ENCODE measurements at places on chromosomes 5 and 9.

- no peak for DNase-seq
Observed at GRCh38 chr5:159186319-159186718, 23.0 kb downstream of the RNF145 start.

DNA sequence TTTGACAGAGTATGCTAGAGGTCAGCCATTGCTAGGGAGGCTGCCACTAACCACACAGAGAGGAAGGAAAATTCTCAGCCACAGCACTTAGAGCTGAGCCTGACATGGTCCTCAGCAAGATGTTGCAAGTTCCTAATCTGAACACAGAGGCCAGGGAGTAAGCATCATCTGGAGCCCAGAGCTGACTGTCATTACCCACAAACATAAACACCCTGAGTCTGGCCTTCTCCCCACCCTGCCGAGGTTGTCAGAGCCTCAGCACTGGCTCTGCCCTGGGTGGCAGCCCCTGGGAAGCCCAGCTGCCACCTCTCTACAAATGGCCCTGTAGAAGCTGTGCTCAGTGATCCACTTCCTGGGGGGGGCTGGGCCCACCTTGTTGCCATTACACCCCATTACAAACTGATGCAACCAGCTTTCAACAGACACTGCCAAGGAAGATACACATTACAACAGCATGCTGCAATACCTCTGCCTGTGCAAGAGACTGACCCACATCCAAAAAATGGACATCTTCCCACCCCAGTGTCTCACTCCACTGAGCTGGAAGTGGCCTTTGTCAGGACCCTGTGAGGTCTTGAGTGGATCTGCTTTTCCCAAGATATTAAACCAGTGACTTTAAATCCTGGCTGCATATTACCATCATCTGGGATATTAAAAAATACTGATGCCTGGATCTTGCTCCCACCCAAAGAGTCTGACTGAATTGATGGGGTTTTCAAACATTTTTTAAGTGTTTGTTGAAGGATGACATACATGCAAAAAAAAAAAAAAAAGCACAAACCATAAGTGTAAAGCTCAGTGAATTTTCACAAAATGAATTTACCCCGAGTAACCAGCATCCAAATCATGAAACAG lies 33.0 kb downstream of the IRF1 start:
- no peak for DNase-seq

DNA sequence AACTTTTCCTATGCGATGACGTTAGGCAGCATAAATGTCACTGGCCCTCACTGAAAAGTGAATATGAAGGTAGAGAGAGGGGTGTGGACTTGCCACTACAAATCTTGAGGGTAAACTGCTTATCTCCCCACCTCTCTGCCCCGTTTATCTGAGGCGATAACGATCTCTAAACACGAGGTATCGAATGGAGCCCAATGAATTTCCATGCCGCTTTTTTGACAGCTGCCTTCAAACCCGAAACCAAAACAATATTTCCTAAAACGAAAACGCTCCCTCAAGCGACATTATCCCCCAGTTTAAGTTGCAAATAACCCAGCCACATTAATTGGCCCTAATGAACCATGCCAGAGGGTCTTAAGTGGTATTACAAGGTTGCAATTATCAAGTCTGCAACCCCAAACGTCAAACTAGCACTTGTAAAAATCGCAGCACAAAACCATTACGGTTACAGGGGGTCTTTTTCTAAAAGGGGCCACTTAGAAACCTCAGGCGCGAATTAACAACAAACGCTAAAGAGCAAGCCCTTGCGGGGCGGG lies 1.4 kb downstream of the NR3C1 start:
- DNase-seq: no peak

- no peak for DNase-seq
Observed at GRCh38 chr5:142979636-142980035, 209.5 kb downstream of the ARHGAP26 start.

- DNase-seq: no peak
Observed at GRCh38 chr5:41196197-41196596, 17.1 kb downstream of the C6 start.

DNA sequence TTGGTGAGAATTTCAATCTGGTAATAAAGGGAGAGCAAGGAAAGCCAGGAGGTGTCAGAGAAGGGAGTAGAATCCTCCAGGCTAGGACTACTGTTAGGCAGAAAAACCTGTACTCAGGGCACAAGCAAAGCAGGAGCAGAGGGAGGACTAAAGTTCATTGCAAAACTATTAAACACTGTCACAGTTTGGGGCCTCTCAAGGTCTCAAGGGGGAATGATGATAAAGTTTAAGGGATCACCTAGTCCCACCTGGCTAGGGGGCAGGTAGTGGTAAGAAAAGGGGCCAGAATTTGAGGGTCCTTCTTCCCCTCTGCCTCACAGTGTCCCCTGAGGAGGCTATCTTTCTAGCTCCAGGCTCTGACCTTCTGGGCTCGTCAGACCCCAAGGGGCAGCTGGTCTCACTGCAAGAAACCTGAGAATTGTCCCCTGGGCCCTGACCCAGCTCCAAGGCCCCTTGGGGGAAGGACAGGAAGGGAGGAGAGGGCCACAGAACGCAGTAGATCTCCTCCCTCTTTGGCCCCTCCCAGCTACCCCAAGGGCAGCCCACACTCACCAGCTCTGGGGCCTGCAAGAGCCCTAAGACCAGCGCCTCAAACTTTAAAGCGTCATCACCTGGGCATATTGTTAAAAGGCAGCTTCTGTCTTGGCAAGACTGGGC lies 974 bp downstream of the CCDC69 start:
- DNase-seq: no peak

DNA sequence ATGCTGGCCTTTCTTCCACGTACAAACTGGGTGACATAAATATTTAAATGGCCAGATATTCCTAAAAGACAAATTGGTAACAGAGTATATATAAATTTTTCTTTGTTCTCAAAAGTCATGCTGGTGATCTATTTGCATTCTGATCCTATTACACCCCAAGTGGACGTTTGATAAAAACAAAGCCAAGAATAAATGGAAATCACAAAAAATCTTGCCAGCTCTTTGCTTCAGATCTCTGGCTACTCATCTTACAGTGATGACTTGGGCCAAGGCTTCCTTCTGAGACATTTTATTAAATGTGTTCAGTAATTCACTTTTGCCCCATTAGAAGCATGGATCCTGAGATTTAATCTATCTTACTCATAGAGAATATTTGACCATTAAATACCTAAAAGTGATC lies 444.3 kb upstream of the PIK3R1 start:
- no peak for DNase-seq

GRCh38 chr5:30438785-30439184 lies 754.7 kb upstream of the CDH6 start:
- no peak for DNase-seq

GRCh38 chr9:109447329-109448076 lies 50.6 kb downstream of the PTPN3 start:
- no peak for DNase-seq

DNA sequence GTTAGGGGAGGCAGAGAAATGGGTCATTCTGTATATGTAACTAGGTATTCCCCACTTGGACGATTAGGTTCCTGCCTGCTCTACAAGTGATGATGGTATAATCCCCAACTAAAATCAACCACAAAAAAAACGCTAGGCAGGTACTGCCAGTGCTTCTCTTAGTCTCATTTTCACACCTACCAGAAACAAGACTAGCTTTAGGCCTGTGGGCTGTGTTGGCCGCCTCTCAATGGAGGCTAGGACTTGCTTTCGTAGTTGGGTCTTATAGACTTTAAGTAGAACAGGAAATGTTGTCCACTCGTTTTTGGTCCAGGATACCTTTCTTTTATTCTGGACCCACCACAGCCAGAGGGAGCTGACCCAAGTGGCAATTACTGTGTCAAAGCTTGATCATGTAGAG lies 111.8 kb downstream of the UNC13B start:
- DNase-seq: no peak

DNA sequence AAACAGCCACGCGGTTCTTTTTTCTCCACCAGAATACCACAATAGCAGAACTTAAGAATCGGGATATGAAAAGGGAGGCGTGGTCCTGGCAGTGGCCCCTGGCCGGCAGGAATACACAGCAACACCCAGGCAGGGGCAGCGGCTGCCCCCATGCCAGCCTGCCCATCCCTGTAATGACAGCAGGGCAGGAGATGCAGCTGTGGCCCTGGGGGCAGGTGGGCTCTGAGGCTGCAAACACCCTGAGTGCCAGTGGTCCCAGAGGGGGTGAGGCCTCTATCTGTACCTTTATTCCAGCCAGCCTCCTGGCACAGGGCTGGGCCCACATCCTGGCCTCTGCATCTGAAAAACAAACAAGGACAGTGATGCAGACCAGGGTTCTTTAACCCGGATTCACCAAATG lies 12.4 kb downstream of the DIPK1B start:
- no peak for DNase-seq

DNA sequence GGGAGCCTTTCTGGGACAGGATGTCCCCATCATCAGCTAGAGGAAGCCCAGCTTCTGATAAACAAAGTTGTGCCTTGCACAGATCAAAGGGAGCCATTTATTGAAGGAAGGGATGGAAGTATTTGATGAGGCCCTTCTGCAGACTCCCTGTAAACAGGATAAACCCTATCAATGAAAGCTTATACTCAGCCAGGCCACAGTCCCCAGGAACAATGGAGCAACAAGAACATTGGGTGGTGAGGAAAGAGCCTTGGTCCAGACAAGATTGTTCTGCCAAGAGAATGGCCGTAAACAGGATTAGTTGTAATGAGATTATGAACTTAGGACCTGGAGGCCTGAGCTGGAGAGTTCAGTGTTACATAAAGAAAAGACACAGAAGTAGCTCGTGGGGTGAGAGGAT lies 40.5 kb upstream of the LIFR start:
- DNase-seq: no peak

DNA sequence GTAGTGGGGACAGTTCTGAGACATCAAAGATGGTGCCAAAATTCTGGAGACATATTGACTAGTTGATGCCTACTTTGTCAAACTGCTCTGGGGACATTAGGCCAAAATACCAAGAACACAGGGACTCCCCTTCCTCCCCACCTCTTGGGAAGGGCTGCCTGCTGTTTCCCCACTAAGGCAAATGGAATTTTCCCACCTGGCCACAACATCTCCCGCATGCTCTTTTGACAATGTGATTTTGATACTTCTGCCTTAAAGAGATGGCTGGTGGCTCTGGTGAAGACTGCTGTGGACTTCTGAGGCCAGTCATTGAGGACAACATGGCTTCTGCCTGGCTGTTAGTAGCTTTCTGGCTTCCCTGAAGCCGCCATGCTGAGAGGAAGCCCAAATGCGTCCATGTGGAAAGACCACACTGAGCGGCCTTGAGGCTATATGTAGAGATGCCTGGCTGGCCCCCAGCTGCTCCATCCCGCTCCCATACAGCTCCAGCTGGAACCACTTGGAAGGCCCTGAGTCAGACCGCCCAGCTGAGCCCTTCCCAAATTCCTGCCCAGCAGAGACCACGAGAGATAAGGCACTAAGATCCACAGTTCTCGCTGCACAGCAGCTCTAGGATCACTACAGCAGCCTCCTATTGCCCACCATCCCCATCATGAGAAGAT lies 226.7 kb downstream of the SYK start:
- no peak for DNase-seq

DNA sequence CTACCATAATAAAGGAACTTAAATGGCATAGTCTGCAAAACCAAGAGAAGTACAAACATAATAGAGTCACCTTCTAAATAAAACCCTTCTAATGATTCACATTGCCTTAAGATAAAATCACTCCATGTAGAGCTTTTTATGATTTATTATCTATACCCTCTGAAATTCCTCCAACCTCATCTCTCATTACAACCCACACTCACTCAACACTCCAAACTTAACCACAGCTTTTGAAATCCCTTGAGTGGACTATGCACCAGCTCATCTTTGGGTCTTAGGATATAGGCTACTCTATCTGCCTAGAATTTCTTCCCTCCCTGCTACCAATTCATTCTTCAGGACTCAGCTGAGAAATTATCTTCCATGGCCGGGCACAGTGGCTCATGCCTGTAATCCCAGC lies 122.5 kb downstream of the CETN3 start:
- no peak for DNase-seq

DNA sequence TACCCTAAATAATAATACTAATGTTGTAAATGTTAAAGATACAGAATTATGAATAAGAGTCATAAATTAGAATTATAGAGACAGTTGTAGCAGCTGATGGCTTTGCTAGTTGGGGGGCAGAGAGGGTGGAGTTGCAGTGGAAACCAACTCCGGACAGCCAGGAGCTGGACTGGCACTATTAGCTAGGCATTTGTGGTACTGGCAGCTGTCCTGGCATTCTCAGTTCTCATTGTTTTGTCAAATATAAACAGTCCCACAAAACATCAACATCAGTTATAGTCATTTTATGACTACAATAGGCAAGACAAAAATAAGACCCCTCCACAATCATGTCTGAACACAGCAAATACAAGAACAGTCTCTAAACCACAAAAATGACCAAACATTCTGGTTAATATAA lies 2.8 kb upstream of the FBXL17 start:
- no peak for DNase-seq

GRCh38 chr5:140041492-140042392 lies 1.4 kb downstream of the NRG2 start:
- peak; percentile 5 for DNase-seq

- no peak for DNase-seq
Observed at GRCh38 chr9:118721276-118721675, 648.0 kb downstream of the BRINP1 start.

DNA sequence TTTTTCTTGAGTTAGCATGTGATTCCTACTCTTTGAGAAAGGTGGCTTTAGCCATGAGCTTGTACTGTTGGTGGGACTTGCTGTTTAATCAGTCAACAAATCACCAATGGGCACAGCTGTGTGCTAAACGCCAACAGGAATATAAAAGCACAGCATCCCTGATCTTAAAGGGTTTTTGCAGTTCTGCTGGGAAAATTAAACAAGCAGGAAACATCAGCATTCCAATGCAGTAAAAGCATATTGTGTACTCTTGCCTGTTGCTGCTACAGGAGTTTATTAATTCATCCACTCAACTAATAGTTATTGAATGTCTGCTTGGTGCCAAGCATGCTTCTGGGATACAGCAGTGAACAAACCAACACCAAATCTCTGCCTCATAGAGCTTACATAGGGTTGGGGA lies 27.4 kb upstream of the F2RL1 start:
- DNase-seq: no peak

- no peak for DNase-seq
Observed at GRCh38 chr9:109868207-109868606, 88.2 kb downstream of the PALM2AKAP2 start.

- no peak for DNase-seq
Observed at GRCh38 chr5:106854105-106854687, 816.5 kb downstream of the EFNA5 start.

All from keratinocyte (primary cell).